Astrocyte (in vitro differentiated cells and primary cell): ENCODE measurements at places on chromosomes 12 and 14. TPM values are rescaled to one million over a fixed set of nuclear protein-coding genes. Genes with fewer than 3 reads are reported as not detected.

DNA sequence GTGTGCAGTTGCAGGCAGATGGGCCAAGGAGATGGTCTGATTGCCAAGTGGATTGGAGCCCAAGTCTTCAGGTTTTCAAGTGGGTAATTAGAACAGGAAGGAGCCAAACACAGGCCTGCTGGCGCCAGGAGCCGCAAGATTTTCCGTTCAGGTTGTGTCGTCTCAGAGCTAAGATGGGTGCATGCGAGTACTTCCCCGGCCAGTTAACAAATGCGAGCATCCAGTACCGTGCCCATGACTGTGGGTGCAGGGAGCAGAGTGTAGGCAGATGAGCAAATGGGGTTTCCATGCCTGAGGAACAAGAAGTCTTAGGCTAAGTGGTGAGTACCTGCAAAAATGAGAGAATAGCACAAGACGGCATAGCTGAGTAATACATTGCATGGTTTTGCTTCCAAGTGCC lies 90.5 kb downstream of the CHST11 start:
- no peaks in the 10 kb centered on the region for H3K27me3 ChIP-seq
- DNase-seq: no peak
- no peak overlapping the region for H3K4me3 ChIP-seq
- no peak overlapping the region for H3K27ac ChIP-seq

- H3K27ac ChIP-seq: no peak overlapping the region
- H3K4me1 ChIP-seq: no peaks in the 10 kb centered on the region
- no peaks in the 10 kb centered on the region for H3K36me3 ChIP-seq
- no peak for DNase-seq
- no peak overlapping the region for H3K4me3 ChIP-seq
Observed at GRCh38 chr12:73374360-73374759, 1102.2 kb downstream of the TRHDE start.

DNA sequence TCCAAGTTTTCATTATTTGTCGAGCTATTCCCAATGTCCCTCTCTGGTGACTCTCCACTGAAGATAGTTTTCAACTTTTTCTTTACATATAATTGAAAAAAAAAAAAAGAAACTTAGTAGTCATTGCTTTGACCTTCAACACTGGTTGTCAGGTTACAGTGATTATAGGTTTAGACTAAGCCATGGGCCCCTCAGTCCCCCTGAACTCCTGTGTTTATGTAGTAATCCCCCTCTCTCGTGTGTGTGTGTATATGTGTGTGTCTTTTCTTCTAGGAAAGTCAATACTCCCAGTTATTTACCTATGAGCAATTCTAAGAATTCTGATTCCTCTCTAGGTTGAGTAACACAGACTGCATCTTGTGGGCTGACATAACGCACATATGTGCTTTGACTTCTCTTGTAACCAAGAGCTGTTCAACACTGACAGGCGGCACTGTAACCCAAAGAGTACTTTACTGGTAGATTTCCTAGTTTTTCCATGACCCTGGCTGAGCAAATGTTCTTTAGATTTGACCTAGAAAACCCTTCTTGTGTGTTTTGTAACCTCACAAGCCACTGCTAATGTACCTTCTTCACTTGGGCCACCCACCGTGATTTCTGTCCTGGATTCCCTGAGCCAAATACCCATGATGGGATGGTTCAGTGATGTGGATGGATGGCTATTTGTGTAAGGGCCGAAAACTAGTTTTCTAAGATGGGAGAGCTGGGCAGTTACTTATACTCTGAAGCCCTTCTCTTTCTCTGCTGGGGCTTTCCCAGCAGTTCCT lies 15.0 kb upstream of the MANSC4 start:
- peaks cover 27% of the 10 kb centered on the region for H3K36me3 ChIP-seq
- no peaks in the 10 kb centered on the region for H3K4me1 ChIP-seq

DNA sequence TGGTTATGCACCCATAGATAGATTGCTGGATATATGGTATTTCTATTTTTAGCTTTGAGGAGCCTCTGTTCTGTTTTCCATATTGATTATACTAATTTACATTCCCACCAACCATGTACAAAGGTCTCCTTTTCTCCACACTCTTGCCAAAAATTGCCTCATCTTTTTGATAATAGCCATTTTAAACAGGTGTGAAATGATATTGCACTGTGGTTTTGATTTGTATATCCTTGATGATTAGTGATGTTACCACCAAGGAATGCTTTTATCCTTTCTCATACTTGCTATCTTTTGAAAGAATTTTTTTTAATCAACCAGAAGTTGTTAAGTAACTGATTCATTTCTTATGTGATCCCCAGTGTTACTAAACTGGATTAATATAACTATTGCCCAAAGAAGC lies 60.0 kb downstream of the BBS10 start:
- H3K4me1 ChIP-seq: peaks cover 9% of the 10 kb centered on the region
- H3K27me3 ChIP-seq: no peaks in the 10 kb centered on the region
- no peak overlapping the region for H3K4me3 ChIP-seq
- H3K27ac ChIP-seq: no peak overlapping the region

DNA sequence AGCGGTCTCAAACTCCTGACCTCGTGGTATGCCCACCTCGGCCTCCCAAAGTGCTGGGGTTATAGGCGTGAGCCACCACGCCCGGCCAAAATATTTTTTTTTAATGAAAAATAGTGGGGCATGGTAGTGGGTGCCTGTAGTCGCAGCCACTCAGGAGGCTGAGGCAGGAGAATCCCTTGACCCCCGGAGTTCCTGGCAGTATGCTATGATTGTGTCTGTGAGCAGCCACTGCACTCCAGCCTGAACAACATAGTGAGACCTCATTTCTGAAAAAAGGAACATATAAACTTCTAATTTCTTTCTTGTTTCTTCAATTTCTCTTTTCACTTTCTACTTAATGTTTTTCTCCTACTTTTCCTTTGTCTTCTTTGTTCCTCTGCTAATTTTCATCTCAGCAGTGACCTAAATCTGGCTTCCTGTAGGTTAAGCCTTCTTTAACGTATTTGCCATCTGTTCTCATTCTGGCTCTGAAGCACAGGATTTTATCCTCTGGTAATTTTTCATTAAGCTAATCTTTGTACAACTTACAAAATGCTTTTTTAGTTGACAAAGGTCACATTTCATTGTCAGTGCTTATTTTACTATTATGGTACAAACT lies 4.5 kb upstream of the RPGRIP1 start:
- H3K27ac ChIP-seq: no peak overlapping the region
- H3K4me1 ChIP-seq: no peaks in the 10 kb centered on the region
- no peak for DNase-seq
- H3K4me3 ChIP-seq: no peak overlapping the region

DNA sequence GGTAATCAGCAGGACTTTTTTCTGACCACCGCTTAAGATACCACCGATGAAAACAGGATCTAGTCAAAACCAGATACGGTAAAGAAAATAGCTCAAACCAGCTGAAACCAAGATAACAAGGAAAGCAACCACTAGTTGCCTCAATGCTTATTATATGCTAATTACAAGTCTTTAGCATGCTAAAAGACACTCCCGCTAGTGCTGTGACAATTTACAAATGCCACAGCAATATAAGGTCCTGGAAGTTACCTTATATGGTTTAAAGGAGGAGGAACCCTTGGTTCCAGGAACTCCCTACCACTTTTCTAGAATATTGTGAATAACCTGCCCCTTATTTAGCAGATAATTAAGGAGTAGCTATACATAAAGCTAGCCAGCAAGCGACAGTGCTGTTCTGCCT lies 976.4 kb upstream of the SEL1L start:
- no peaks in the 10 kb centered on the region for H3K27me3 ChIP-seq
- no peak overlapping the region for H3K27ac ChIP-seq
- no peaks in the 10 kb centered on the region for H3K4me1 ChIP-seq
- no peak overlapping the region for H3K4me3 ChIP-seq
- no peaks in the 10 kb centered on the region for H3K36me3 ChIP-seq
- DNase-seq: no peak

GRCh38 chr14:32230695-32231280 lies 27.7 kb upstream of the RNU6-8 start:
- DNase-seq: peak; percentile 94
- peaks cover 21% of the 10 kb centered on the region for H3K4me1 ChIP-seq
- H3K27me3 ChIP-seq: no peaks in the 10 kb centered on the region

GRCh38 chr14:73800970-73801515 lies 50.6 kb upstream of the PTGR2 start:
- H3K4me3 ChIP-seq: no peak overlapping the region
- no peak for DNase-seq
- no peaks in the 10 kb centered on the region for H3K36me3 ChIP-seq
- peaks cover 14% of the 10 kb centered on the region for H3K4me1 ChIP-seq
- H3K27ac ChIP-seq: no peak overlapping the region

- no peak for DNase-seq
- no peaks in the 10 kb centered on the region for H3K27me3 ChIP-seq
- H3K4me3 ChIP-seq: no peak overlapping the region
- no peak overlapping the region for H3K27ac ChIP-seq
- no peaks in the 10 kb centered on the region for H3K36me3 ChIP-seq
Observed at GRCh38 chr14:51883232-51883631, 22.8 kb downstream of the GNG2 start.

DNA sequence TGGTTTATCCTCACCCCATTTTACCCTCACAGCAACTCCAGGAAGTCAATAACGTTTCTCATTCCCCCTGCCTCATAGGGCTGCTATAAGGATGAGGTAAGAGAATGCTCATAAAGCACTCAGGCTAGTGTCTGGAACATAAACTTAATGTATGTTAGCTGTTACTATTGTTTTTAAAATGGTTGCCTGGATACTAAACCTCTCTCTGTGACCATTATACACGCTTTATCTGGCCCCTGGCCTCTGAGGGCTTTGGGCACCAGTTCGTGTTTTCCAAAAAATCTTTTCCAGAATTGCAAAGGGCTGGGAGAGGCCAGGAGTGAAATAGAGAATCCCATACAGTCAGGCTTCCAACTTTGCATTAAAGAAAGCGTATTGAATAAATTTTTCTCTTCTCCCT lies 113.9 kb downstream of the KTN1 start:
- no peaks in the 10 kb centered on the region for H3K27me3 ChIP-seq
- peaks cover 14% of the 10 kb centered on the region for H3K4me1 ChIP-seq
- no peak overlapping the region for H3K27ac ChIP-seq
- no peaks in the 10 kb centered on the region for H3K36me3 ChIP-seq
- no peak overlapping the region for H3K4me3 ChIP-seq

- peaks cover 15% of the 10 kb centered on the region for H3K27me3 ChIP-seq
- DNase-seq: no peak
- no peak overlapping the region for H3K27ac ChIP-seq
- no peaks in the 10 kb centered on the region for H3K4me1 ChIP-seq
Observed at GRCh38 chr14:21162081-21162480, 6.2 kb upstream of the OR5AU1 start.

- H3K27ac ChIP-seq: no peak overlapping the region
- no peaks in the 10 kb centered on the region for H3K4me1 ChIP-seq
- no peak for DNase-seq
- no peaks in the 10 kb centered on the region for H3K27me3 ChIP-seq
- peaks cover 3% of the 10 kb centered on the region for H3K36me3 ChIP-seq
- H3K4me3 ChIP-seq: no peak overlapping the region
Observed at GRCh38 chr12:39412210-39412609, 30.7 kb downstream of the KIF21A start.

DNA sequence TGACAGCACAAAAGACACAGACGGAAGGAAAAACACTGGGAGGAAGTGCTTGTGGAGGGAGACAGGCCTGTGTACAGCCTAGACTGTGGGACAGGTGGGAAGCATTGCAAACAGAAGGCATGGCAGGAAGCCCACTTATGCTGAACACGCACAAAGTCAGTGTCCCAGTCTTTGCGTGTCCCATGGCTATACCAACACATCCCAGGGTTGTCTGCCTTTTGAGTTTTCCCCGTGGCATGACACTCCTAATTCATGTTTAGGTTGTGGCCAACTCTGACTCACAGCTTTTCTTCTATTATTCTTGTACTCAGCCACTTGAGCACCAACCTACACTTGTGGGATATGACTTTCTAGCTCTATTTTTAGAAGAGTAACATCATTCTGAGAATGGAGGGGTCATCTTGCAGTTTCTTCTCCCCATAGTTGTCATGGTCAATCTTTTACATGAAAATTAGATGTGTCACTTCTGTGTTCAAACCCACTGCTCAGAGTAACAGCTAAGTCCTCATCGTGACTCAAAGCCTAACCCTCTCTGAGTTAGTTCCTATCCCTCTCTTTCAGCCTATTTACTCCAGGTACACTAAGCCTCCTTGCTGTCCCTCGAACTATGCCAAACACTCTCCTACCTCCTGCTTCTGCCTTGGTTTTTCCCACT lies 27.5 kb upstream of the JPH4 start:
- H3K27ac ChIP-seq: no peak overlapping the region
- no peaks in the 10 kb centered on the region for H3K36me3 ChIP-seq
- H3K4me1 ChIP-seq: no peaks in the 10 kb centered on the region
- H3K4me3 ChIP-seq: no peak overlapping the region
- H3K27me3 ChIP-seq: peaks cover 2% of the 10 kb centered on the region
- DNase-seq: peak; percentile 17

DNA sequence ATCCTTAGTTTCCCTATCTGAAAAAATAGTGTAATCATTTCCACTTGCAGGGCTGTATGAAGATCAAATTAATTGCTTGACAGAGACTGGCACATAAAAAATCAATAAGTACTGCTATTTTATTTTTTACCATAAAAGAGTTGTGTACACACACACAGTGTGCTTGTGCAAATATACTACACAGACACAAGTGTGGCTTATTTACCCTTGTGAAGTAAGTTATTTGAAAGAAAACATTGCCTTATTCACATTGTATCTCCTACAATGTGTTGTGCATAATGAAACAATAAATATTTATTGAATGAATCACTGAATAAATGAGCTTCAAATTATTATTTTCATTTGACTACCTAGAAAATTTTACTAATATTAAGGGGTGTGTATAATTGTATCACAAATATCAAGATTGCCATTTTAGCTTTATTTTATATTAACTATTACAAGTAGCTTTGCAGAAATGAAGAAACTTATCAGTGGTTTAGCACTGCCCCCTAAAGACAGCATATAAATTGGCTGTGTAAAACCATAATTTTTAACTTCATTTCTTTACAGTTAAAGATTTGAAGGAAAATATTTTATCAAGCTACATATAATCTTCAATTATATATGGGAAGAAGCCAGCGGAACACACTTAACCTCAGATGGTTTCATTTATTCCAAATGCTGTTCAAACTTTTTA lies 11.3 kb downstream of the GARIN6 start:
- no peak overlapping the region for H3K27ac ChIP-seq
- DNase-seq: peak; percentile 0
- H3K4me3 ChIP-seq: no peak overlapping the region
- H3K36me3 ChIP-seq: no peaks in the 10 kb centered on the region
- H3K27me3 ChIP-seq: no peaks in the 10 kb centered on the region
- H3K4me1 ChIP-seq: no peaks in the 10 kb centered on the region

DNA sequence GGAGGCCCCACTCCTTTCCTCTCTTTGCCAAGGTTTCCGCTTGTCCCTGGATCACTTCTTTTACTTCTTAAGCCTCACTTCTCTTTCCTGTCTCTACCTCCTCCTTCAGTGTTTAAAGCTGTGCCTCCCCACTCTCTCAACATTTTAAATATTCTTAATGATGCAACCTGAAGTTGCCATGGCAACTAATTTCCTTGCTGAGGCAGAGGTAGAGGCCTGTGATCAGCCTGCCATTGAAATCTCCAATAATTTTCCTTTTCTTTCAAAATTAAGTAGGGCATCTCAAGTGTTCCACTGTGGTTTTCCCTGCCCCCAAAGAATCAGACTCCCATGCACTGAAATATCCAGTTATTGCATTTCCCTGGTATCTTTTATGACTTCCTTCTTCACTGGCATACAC lies 108.6 kb upstream of the VRK1 start:
- no peak overlapping the region for H3K27ac ChIP-seq
- no peak for DNase-seq
- H3K4me1 ChIP-seq: no peaks in the 10 kb centered on the region
- H3K27me3 ChIP-seq: no peaks in the 10 kb centered on the region
- no peak overlapping the region for H3K4me3 ChIP-seq

RFLNA gene
- 1.8 and 2.8 TPM in 2 replicates for total RNA-seq

DUSP6 gene
- 47.8 and 63.0 TPM in 2 replicates for total RNA-seq

MMP14 gene
- 911 and 1,063 TPM in 2 replicates for total RNA-seq

AQP2 gene
- not detected in 2 replicates for total RNA-seq

APOLD1 gene
- total RNA-seq: 0.38 and 0.70 TPM in 2 replicates

ESR2 gene
- 0.16 TPM in 1 of 2 replicates, not detected in the other for total RNA-seq
